ENCODE measurements at places on chromosomes 3 and 15.

- DNase-seq: no peak
Measured at GRCh38 chr3:89506462-89507103, 399.2 kb downstream of the EPHA3 start.

- DNase-seq: no peak
Measured at GRCh38 chr3:179446501-179446900, 4.8 kb downstream of the GNB4 start.

- DNase-seq: no peak
Measured at GRCh38 chr3:178062126-178062525, 474.1 kb upstream of the KCNMB2 start.

- DNase-seq: no peak
Measured at GRCh38 chr15:84590406-84590805, 10.4 kb upstream of the ZSCAN2 start.

- no peak for DNase-seq
Measured at GRCh38 chr15:48794697-48795134, 16.2 kb downstream of the CEP152 start.

GRCh38 chr3:159624616-159625015 lies 364.0 kb upstream of the IL12A start:
- DNase-seq: no peak

- no peak for DNase-seq
Measured at GRCh38 chr3:103006526-103007183, 571.8 kb downstream of the ZPLD1 start.

DNA sequence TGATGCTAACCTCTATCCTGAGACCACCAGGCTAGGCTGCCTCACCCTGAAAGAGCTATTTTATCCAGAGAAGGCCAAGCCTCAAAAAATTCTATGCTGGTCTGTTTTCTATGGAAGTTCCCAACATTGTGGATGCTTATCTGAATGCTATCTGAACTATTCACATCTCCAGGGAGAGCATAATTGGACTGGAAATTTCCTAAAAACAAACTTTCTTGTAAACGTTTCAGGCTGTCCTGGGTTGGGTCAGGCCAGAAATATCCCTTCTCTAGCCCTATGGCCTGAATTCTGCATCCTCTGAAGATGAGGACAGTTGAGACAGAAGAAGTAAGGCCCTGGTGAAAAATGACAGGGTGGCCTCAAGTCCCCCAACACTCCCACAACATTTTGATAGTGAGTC lies 706.4 kb upstream of the NR2F2 start:
- DNase-seq: no peak

DNA sequence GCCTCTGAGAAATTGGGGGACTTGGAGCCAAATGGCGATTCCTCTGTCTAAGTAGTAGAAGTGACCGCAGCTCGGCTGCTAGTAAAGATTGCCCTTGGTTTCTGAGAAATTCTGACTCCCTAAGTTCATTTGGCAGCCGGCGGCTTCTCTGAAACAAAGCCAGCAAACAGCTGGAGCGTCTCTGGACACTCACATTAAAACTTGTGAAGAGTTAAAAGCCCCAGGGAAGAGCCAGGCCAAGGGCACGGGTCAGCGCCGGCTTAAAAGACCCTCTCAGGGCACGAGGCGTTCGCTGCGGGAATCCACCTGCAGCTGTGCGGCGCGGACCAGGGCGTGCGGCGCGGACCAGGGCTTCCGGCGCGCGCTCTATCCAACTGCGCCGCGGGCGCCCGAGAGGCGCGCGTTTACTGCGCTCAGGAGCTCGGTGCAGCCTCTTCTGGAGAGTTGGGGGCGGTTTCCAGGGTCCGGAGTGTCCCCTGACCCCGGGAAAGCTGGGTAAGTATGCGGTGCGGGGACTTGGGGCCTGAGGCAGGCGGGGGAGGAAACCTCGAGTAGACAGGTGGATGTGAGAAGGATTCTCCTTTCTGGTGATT lies at the start of gene COL6A5:
COL6A5 (plus strand) TSS at position 186 of the 593 bp plus-strand sequence. CDS start 27,967 bp downstream, outside the sequence.
- no peak for DNase-seq

DNA sequence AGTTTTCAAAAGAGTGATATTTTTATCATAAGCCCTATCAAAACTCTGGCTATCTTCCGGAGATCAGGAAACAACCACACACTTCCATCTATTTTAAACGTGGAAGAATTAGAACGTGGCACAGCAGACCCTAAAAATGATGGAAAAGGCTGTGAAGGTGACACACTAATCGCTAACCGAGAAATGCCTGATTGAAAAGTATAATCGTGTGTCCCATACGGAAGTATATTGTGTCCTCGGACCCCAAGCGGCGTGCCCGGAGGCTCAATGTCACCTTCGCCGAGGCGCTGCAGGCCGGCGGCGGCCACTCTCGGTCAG lies 642 bp downstream of the COX5A start:
- DNase-seq: no peak

GRCh38 chr3:9770276-9770812 lies 597 bp upstream of the CAMK1 start:
- no peak for DNase-seq

- no peak for DNase-seq
Measured at GRCh38 chr3:100269410-100270214, 8.8 kb downstream of the TBC1D23 start.

- DNase-seq: no peak
Measured at GRCh38 chr3:194285024-194285849, 65.9 kb downstream of the CPN2 start.

GRCh38 chr15:39874890-39875549 lies 45.0 kb downstream of the GPR176 start:
- DNase-seq: no peak

DNA sequence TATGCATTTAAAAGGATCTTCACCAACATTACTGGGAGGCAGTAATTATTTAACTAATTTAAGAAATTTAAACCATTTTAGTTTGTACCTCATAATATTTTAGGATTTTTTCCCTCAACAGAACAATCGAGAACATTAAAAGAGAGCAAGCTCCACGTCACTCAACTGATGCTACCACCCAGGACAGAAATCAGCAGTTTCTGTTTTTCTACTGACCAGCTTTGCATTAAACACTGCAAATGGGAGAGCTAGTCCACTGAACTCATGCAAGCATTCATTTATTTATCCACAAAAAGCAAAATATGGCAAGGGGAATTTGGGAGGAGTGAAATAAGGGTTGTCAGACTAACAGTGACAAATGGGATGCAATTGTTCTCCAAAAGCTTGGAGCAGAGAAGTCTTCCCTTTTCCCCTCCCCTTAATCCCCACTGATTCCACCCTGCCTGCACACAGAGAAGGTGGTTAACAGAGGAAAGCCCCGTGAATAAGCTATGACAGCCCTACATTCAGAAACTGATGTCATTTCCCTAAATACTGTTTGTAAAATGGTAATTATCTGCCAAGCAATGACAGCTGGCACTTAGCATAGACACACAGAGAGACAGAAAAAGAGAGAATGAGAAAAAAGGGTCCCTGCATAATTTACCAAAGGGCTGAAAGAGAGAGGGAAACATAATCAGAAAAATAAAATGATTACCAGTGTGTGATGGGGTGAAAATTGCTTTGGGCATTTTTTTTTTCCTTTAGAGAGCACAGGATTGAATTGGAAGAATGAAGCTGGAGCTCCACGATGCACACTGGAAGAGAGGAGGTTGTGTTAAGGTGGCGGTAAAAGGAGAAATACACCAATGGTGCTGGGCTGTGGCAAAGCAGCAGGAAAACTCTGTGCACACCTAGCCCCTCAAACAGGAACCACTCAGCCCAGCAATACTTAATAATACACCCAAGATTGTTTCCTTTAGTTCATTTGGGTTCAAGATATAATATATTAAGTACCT lies 777.4 kb downstream of the TUSC7 start:
- no peak for DNase-seq

DNA sequence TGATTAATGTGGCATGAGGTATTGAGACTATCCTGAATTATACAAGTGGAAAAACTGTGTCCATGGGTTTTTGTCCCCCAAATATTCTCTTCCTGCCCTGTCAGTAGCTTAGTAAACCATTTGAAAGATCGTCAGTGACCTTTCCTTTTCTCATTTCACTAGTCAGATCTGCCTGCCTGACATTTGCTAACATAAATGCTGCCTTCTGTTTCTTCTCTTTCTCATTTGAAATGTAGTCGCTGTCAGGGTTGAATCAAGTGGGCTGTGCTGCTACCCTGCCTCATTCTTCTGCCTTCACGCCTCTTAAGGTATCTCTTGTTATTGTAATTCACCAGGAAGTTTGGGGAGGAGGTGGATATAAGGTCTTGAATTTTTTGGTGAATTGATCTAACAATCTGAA lies 67.5 kb downstream of the LRCH3 start:
- DNase-seq: no peak

DNA sequence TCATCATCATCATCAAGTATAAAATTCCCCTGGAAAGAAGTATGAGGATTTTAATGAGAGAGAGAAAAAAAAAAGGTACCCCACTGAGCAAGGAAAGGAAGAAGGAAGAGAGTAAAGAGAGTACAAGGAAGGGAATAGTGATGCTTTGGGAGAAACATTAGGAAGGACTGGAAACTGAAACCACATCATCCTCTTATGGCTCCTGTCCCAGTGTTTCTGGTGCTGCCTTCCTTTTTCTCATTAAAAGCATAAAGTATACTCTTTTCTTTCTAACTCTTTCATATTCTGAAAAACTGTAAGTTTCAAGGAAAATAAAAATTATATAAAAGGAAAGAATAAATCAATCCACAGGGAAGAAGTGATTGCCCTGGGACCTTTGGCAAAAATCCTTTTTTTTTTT lies 616.4 kb upstream of the CBLB start:
- no peak for DNase-seq

- no peak for DNase-seq
Measured at GRCh38 chr3:116029266-116029665, 406.0 kb downstream of the GAP43 start.

GRCh38 chr3:177647876-177648275 lies 450.6 kb upstream of the TBL1XR1 start:
- no peak for DNase-seq

- DNase-seq: no peak
Measured at GRCh38 chr3:71694358-71694999, 30.7 kb downstream of the EIF4E3 start.

- no peak for DNase-seq
Measured at GRCh38 chr15:50051811-50052419, 67.1 kb downstream of the ATP8B4 start.

- no peak for DNase-seq
Measured at GRCh38 chr3:111332488-111333080, 209.4 kb upstream of the CD96 start.

GRCh38 chr3:194537732-194538247 lies 51.0 kb upstream of the ATP13A3 start:
- DNase-seq: no peak

GRCh38 chr3:143207338-143207961 lies 87.9 kb downstream of the CHST2 start:
- DNase-seq: no peak

DNA sequence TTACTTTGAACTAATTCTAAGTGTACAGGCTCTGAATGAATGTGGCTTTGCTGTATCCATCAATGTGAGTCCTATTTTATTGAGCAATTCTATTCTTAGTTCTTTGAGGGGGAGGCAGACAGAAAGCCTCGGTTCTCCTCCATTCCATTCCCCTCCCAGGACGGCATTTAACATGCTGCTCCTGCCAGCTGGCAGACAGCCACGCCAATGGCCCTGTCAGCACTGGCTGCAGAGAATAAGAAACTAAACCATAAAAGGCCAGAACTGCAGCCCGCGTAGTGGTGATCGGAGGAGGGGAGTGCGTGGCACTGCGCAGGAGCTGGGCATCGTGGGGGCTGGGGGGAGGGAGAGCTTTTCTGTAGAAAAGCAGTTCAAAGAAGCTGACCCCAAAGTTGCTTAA lies 76.0 kb upstream of the HACD2 start:
- DNase-seq: no peak

DNA sequence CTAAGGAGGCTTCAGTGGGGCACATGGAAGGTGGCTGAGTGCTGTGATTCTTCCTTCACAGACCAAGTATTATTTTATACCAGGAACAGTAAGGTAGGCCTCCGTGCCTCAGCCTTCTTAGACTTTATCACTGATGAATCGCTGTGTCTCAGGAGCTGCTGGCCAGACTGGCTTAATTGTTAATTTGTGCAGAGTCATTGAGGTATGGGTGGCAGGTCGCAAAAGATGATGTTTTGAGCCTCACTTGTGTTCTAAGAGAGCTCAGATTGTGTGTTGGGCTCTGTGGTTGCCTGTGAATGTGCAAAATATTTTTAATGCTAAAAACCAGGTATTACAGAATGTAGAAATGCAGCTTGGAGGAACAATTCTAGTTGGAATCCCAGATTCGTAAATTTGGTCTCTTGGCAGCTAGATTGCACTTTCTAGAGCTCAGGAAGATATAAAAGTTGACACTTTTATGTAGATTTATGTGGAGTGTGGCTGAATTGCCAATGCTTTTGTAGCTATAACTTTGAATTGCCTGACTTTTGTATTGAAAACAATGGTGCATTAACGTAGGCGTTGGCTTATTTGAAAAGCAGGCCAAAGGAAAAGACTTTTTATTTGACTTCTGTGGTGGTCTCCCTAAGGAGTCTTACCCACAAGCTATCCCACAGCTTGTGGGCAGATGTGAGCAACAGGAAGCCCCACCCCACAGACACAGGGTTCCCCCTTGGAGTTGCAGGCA lies 53.4 kb downstream of the LARS2 start:
- DNase-seq: no peak

DNA sequence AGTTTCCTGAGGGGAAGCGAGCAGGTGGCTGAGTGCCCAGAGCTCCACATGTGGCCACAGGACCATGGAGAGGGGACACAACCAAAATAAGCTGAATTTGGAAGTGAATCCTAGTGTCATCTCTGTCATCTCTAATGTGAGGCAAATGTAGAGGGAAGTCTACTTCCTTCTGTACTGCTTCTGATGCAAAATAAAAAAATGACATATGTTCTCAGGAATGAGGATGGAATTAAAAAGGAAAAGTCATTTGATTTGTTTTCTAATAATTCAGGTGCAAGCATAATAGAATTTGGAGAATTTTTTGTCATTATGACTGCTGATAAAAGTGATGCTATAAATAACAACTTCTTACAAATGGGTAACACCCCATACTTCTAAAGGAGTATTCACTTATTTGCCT lies 59.5 kb upstream of the POU1F1 start:
- no peak for DNase-seq

- peak; percentile 20 for DNase-seq
Measured at GRCh38 chr3:41199866-41200668, 762 bp downstream of the CTNNB1 start.

GRCh38 chr3:152149832-152150231 lies 118.9 kb upstream of the MBNL1 start:
- no peak for DNase-seq

DNA sequence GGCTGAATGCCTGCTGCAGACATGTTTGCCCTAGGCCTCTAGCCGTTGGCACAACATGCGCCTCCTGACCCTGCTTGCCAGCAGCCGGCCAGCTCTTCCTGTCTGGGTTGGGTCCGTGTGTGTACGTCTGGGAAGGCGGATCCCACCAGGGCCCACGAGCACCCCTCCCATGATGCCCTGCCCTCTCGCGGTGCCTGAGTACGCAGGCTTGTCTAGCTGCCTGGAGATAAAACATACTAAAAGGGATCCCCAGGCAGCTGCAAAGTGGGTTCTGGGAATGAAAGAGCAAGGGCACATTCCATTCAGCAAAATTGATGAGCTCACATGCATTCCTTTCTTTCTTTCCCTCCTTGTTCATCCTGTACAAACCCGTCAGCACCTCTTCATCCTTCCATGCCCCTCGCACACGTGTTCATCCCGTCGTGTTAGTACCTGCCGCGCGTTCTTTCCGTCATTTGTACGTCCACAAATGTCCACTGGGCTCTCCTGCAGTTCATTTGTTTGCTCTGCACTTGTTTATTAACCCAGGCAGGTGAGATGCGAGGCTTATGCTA lies 74.3 kb downstream of the FBLN2 start:
- DNase-seq: no peak

Data from stimulated activated CD4-positive, alpha-beta T cell treated with anti-CD3 and anti-CD28 coated beads, TNF-alpha, amount 100 ng/mL, for 4 hours (primary cell).